SIG-M5 (cell line): ENCODE measurements at places on chromosomes 7 and 10.

- no peak for DNase-seq
Observed at GRCh38 chr10:100734295-100735086, 10.9 kb upstream of the PAX2 start.

- DNase-seq, result no peak
Observed at GRCh38 chr10:114168450-114169009, 5.5 kb downstream of the CCDC186 start.

GRCh38 chr10:116088985-116089384 lies 184.0 kb downstream of the GFRA1 start:
- DNase-seq, result no peak

DNA sequence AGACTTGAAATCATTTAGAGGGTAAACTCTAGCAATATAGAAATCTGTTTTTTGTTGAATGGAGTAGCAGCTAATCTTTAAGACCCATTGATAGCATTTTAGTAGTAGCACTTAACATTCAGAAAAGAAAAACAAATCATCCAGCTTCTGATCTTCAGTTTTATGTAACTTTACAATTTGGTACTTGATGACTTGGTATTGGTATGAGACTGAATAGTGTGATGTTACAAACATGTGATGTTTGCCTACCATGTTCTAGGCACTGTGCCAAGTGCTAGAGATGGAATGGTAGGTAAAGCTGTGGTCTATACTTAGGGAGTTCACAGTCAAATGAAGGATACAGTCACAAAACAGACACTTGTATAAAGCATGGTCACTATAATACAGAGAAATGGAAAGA lies 21.3 kb downstream of the ZEB1 start:
- no peak for DNase-seq

- no peak for DNase-seq
Observed at GRCh38 chr10:6780008-6780677, 200.1 kb upstream of the PRKCQ start.

DNA sequence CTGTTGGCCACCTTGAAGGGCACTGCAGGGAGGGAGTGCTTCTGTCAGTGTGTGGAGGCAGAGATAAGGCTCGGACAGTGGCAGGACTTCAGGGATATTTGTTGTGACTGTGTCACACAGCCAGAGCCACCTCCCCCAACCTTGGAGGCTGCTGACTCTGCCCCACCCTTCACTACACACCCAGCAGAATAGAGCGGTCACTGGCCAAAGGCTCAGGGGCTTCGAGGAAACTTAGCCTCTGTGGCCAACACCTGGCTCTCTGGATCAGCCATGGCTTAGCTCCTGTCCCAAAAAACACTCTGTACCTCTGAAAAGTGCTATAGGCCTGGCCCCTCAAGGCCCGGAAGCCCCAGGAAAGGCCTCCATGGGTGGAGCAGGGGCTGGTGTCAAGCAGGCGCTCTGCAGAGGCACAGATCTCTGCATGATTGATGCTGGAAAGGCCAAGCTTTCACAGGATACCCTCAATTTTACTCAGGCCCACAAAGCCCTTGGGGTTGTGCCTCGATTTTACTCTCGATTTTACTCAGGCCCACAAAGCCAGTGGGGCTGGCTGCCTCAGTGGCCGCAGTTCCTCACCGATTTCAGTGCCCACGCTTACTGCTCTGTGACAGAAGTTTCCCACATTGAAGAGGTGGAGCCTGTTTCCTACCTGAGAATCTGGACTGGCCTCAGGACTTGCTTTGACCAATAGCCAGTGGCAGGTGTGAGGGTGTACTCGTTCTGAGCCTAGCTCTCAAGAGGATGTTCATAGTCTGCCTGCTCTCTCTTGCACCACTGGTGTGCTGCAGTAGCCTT lies 113.2 kb upstream of the GPR26 start:
- no peak for DNase-seq
